Hindlimb muscle (tissue), 1 donor: ENCODE measurements at places on chromosomes 12 and 14. TPM values are rescaled to one million over a fixed set of nuclear protein-coding genes. Genes with fewer than 3 reads are reported as not detected.

- DNase-seq, result no peak
These were observed 23.8 kb upstream of the STK38L start for GRCh38 chr12:27220055-27220987.

LRRK2 gene
- polyA plus RNA-seq, result 3.8 TPM

RERGL gene
- 0.21 TPM for polyA plus RNA-seq

CPNE6 gene
- polyA plus RNA-seq, result not detected

DNA sequence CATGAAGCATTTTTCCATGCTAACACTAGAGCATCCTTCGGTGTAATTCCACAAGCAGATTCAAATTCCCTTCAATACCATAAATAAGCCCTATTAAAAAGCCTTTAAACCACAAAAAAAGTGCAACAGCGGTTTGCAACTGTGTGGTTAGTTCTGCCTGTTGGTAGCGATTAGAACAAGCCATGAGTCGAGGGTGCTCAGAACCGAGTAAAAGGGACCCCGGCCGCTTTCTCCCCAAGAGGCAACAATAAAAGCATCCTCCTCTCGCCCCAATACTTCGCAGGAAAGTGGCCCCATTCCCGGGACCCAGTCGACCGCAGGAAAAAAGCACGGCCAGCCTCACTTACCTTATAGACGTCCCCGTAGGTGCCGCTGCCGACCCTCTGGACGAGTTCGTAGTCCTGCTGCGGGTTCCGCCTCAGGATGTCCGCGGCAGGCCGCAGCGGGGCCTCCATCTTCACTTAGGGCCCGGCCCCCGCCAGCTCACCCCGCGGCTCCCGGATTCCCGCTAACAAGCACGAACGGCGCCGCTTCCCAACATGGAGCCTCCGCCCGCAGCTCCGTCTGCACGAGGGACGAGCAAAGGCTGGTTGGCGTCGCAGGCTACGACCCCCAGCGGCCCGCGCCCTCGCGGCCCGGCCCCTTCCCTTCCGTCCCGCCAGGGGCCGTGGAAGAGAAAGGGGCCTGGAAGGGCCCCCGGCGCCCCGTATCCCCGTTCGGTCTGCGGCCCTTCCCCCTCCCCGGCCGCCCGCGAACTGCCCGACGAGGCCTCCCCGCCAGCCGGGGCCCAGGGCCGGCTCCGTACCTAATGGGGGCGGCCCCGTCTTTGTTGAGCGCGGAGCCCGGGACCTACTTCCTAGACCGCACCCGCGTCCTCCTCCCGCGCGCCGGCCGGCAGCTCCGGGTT, 521 bp downstream of the MAP4K5 start:
- DNase-seq, result peak; percentile 63

GRCh38 chr12:67415473-67415872, 146.3 kb downstream of the CAND1 start:
- peak; percentile 28 for DNase-seq

AGAP2 gene
- 8.6 TPM for polyA plus RNA-seq

RBMS2 gene
- 17.8 TPM for polyA plus RNA-seq

DNA sequence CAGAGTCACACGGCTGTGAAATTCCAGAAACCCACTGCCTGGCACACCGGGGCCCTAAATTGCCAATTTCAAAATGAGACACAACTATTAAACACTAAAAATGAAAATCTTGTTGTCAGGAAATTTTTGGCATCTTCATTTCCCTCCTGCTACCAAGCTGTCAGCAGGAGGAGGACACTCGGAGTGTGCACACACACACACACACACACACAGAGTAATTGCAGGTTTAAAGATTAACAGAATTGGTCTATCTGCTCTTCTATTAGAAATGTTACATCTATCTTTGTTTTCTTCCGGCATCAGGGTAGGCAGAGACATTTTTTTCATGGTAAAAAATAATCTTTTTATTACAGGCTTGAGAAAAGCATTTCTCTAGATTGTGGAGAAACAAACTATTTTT, 314.2 kb downstream of the EGLN3 start:
- DNase-seq, result no peak

DNA sequence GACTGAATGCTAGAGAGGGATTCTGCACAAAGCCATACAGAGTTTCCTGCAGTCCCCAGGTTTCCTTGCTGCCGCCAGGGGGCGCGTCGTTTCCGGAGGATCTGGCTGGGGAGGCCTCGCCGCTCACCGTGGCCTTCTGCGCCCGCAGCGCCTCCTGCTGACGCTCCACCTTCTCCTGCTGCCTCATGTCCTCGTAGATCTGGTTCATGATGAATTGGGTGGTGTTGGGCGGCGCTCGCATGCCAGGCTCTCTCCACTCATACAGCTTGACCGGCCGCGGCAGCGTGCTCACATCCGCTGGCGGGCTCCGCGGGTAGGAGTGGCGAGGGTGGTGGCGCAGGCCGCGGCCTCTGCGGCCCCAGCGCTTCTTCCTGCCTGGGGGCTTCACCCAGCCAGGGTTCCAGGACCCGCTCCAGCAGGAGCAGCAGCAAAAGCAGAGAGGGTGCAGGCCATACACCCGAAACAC, 987 bp downstream of the CCER1 start:
- DNase-seq, result no peak

SDS gene
- 0.75 TPM for polyA plus RNA-seq

- DNase-seq, result no peak
These were observed 130.8 kb upstream of the ATP2B1 start for GRCh38 chr12:89839444-89839843.

DNA sequence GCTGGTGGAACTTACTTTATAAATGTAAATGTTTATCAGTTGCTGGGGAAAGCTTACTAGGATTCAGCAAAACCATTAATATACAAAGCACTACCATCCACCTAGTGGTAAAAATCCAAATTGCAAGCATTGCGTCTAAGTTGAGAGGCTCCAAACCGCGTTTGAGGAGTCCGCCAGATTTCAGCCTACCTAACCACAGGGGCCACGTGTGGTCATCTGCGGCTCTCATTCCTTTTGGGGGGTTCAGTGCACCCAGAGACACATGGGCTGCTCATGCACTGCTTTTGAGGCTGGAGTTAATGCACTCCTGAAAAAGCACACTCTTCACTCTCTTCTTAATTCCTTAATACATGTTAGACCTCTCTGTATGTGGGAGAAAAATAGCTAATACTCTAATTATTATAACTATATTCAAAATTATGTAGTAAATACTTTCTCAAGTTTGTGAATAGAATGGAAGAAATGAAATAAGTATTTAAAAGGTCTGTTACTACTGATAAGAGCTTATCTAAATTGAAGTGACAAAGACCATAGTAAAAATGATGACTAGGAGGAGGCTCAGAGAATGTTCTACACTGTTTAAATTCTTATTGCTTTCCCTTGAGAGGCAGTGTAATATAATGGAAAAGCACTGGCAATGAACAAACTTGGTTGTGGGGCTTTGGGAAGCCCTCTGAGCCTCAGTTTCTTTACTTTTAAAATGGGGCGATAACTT, 41.4 kb upstream of the MANSC4 start:
- peak; percentile 60 for DNase-seq

GRCh38 chr14:33909380-33910084, 41.3 kb downstream of the EGLN3 start:
- no peak for DNase-seq

DDX24 gene
- 84.8 TPM for polyA plus RNA-seq

PSMC6 gene
- polyA plus RNA-seq, result 88.8 TPM

DNA sequence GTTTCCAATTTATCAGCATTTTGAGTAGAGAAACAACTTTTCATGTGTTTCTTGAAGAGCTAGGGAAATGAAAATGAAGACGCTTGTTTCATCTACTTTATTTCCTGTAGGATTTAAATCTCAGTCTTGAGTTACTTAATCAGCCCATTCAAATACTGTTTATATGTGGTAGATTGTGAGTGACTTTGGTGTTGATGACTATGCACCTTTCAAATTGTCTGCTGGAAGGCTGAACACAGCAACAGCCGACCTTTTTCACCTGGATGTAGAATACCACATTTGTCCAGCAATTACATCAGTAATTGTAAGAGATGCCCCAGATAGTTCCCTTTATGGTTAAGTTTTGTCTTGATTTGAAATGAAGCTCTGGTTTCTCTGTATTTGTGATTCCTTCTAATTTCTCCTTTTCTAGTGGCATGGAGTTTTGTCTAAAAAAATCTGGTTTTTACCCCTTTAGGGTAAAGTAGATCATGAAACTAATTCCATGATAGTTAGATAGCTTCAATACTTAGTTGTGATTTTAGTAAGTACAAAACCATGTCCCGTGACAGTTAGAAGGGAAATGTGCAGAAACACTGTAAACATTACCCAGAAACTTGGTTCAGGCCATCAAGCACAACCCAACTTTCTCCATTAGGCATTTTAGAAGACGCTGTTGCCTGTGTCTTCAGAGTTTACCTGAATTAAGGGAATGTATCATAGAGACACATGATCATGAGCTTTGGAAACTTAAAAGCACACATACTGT, 165.0 kb downstream of the SRGAP1 start:
- no peak for DNase-seq

GRCh38 chr12:25906651-25907340, 51.7 kb upstream of the RASSF8 start:
- DNase-seq, result no peak

- DNase-seq, result no peak
These were observed 126.1 kb downstream of the EPS8 start for GRCh38 chr12:15662983-15663659.

DNA sequence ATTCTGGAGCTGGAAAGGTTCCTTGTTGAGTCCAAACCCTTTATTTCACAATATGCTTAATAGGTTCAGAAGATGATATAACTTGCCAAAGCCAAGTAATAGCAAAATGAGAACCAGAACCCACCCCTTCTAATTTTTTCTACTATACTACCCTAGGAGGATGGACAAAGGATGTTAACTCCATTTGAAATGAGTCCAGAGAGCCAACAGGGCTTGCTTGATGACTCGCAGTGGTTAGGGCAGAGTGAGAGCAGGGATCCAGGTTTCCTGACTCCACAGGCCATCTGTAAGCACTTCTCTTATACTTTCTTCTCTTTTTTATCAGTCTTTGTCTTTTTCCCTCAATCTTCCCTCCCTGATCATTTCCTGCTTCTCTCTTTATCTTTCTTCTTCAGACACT, 668.1 kb downstream of the MED13L start:
- no peak for DNase-seq

GRCh38 chr14:102238131-102238530, 66.8 kb downstream of the MOK start:
- no peak for DNase-seq

GALNT16 gene
- 25.7 TPM for polyA plus RNA-seq

CPNE8 gene
- polyA plus RNA-seq, result 7.2 TPM

LRRC10 gene
- not detected for polyA plus RNA-seq

- DNase-seq, result peak; percentile 55
These were observed 266.4 kb downstream of the LRFN5 start for GRCh38 chr14:41872931-41873685.

DNA sequence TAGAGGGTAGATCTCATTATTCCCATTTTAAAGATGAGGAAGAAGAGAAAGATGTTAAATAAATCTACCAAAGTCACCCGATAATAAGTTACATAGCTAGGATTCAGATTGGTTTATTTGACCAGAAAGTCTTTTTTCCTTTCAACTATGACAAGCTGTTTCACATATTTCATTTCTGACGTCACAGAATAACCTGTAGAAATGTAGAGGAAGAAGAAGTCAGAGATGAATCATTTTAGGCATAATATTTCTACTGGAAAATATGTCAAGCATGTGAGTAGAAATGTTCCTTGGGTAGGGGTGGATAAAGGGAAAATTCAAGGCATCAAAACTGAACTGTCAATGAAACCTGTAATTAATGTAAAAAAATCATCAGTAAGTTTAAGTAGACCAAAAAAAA, 107.0 kb downstream of the MGST1 start:
- no peak for DNase-seq

MUCL1 gene
- not detected for polyA plus RNA-seq

- no peak for DNase-seq
These were observed 20.1 kb downstream of the LTBP2 start for GRCh38 chr14:74591899-74592298.

DNA sequence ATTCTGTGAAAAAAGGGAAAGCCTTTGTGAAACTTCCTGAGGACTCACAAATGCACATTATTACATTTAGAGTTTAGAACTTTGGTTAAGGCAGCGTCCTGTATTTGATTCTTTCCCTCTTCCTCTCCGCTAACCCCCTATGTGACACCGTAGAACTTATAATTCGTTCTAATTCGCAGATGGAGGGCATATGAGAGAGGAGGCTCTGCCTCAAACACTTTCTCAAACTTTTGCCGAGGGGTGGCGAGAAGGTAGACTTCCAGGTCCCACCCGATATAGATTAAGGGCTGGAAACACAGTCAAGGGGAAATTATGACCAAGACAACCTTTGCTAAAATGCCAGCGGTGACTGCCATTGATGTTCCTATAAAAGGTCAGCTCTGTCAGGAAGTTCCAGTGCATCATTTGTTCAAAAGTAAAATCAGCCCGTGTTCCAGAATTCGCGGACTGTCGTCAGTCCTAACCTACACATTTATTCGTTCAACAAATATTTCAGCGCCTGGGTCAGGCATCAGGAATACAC, 904 bp upstream of the PAPOLA start:
- peak; percentile 17 for DNase-seq

DNA sequence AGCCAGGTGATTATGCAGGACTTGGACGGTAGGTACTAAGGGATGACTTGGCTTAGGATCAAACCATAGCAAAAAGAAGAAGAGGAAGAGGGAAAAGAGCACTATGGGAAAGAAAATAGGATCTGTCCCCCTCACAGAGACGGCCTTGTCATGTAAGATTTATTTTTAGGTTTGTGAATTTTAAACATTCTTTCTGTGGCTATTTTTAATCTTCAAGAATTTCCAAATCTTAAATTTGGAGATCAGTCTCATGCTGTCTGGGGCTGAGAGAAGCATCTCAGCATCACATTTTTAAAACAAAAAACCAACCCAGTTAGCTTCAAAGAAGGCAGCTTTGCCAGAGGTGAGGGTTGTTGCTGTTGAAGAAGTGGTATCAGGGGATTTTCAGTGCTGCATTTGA, 52.6 kb upstream of the STRN3 start:
- no peak for DNase-seq

WBP11 gene
- 57.4 TPM for polyA plus RNA-seq

DNA sequence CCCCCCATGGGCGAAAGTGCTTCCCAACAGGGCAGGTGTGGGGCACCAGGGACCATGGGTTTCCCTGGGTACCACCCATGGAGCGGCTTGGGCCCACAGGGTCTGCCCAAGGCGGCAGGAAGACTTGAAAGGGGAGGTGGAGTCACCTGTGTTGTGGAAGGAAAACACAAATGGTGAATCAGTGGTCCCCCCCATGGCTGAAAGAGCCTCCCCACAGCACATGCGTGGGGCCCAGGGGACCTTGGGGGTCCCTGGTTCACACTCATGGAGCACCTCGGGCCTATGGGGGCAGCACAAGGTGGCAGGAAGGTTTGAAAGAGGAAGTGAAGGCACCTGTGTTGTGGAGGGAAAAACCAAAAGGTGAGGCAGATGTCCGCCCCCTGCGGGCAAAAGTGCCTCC, 581.9 kb downstream of the ALG10 start:
- DNase-seq, result no peak

NXPH4 gene
- polyA plus RNA-seq, result 2.7 TPM

RERG gene
- 3.2 TPM for polyA plus RNA-seq

TRHDE gene
- polyA plus RNA-seq, result 0.40 TPM

- DNase-seq, result no peak
These were observed 15.7 kb downstream of the MYRFL start for GRCh38 chr12:69840727-69841126.

DNA sequence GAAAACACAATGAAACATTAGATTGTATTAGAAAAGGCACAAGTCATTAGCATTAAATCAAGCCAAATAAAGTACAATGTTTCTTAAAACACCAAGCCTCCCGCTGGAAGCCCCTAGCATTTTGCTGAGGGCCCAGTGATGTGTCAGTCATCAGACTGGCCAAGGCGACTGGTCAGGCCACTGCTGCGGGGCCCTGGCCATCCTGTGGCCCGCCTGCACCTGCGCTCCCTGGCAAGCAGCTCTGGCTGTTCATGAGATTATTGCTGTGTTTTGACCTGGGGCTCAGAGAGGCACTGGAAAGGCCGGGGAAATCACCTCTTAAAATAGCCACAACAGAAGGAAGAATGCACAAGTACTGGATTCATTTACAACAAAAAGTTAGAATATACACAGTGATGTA, 24.2 kb upstream of the AMN start:
- no peak for DNase-seq
